ENCODE measurements at places on chromosomes 16 and 17. TPM values are rescaled to one million over a fixed set of nuclear protein-coding genes. Genes with fewer than 3 reads are reported as not detected.

Gene CD300A
- polyA plus RNA-seq: 1.2 TPM

Gene LDHD
- 18.8 TPM for polyA plus RNA-seq

Gene ACAP1
- polyA plus RNA-seq: 12.7 TPM

Gene MPP2
- 0.71 TPM for polyA plus RNA-seq

Gene SOST
- polyA plus RNA-seq: not detected

Gene PRRT2
- polyA plus RNA-seq: 3.7 TPM

Gene GNGT2
- not detected for polyA plus RNA-seq

Gene KCNH4
- polyA plus RNA-seq: 0.19 TPM

Gene CX3CL1
- polyA plus RNA-seq: 24.7 TPM

Gene IL34
- 0.76 TPM for polyA plus RNA-seq
